ENCODE measurements at places on chromosomes 2 and 18. TPM values are rescaled to one million over a fixed set of nuclear protein-coding genes. Genes with fewer than 3 reads are reported as not detected.

NEU4 gene
- polyA plus RNA-seq, result not detected

POTEJ gene
- polyA plus RNA-seq, result 0.16 TPM

INHBB gene
- 0.10 TPM for polyA plus RNA-seq

C2orf80 gene
- polyA plus RNA-seq, result 71.5 TPM

ADRA2B gene
- polyA plus RNA-seq, result not detected

ERMN gene
- polyA plus RNA-seq, result not detected

RND3 gene
- polyA plus RNA-seq, result 143 TPM

B4GALT6 gene
- 17.8 TPM for polyA plus RNA-seq

RMDN2 gene
- polyA plus RNA-seq, result 4.4 TPM

NR4A2 gene
- polyA plus RNA-seq, result 0.48 TPM

CPLX4 gene
- polyA plus RNA-seq, result not detected

COLEC12 gene
- polyA plus RNA-seq, result 0.76 TPM

LYG1 gene
- 6.8 TPM for polyA plus RNA-seq

CD302 gene
- polyA plus RNA-seq, result not detected

FBXO15 gene
- 6.1 TPM for polyA plus RNA-seq

TNFRSF11A gene
- not detected for polyA plus RNA-seq

CYBRD1 gene
- 0.10 TPM for polyA plus RNA-seq
